ENCODE measurements at places on chromosomes 1 and 21.

- DNase-seq, result no peak
Observed at GRCh38 chr1:51871351-51871975, 7.1 kb downstream of the NRDC start.

DNA sequence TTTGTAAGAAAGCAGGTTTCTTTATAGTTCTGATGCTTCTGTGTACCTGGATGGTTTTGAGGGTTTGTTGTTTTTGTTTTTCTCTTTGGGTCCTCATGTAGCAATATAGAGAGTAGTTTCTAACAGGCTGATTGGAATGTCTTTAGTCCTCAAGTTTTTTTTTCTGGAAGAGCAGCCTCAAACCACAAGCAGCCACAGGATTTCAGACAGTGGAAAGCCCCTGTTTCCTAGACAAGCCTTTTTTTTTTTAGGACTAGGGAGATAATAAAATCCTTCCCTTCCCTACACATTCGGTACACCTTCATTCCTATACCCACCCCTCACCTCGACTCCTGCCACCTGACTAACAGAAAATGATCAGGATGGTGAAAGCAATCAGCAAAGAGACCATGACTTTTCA, 47.6 kb downstream of the ACP6 start:
- DNase-seq, result no peak

GRCh38 chr1:155000411-155000725, 2.2 kb upstream of the ZBTB7B start:
- no peak for DNase-seq

GRCh38 chr1:4379451-4380175, 274.8 kb upstream of the AJAP1 start:
- DNase-seq, result no peak

GRCh38 chr1:36055706-36056105, 28.2 kb upstream of the TEKT2 start:
- DNase-seq, result no peak

- peak; percentile 3 for DNase-seq
Observed at GRCh38 chr1:159214149-159214760, 9.6 kb downstream of the ACKR1 start.

- no peak for DNase-seq
Observed at GRCh38 chr1:3441880-3442279, 12.6 kb upstream of the ARHGEF16 start.

GRCh38 chr1:51636191-51636590, 19.3 kb downstream of the OSBPL9 start:
- no peak for DNase-seq

DNA sequence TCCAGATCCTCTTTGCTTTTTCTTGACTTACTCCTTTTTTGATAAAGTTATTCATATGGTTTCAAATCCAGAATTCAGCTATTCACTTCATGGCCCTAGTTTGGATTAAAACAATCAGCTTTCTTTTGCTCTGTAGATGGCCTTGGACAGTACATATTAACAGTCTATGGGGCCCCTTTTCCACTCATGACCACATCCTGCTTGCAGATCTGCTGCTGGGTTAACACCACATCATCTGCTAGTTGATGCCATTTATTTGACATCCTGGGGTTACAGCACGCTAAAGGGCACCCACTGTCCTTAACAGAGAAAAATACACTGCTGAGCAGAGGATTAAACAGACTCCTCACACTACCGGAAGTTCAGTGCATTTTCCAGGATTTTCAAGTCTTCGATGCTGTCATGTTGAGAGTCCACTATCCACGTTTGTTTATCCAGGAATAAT, 941 bp upstream of the IFI16 start:
- no peak for DNase-seq

DNA sequence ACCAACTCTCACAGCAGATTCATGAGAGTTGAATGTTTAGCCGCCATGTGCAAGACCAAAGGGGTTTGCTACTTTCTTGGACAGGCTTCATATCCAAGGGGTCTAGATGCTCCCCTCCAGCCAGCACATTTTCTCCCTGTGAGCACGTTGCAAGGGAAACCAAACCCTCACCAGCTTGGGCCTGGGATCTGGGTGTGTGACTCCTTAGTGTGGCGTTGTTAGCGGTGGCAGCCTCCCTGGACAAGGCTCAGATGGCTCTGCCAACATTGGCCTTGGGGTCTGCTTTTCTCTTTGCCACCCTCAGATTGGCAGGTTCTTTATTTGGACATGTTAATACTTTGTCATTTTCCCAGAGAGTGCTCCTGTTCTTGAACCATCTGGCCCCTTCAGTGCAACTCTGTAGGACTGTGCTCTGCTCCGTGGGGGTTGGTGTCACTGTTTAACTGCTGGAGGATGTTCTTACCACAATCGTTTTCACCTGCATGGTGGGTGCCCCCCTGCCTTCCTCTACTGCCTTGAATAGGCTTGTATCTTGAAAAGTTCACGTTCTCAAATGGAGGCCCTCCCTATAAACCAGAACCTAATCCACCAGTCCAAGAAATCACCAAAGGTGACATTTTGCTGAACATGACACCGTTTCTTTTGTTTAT, 13.4 kb downstream of the ABCG1 start:
- no peak for DNase-seq

GRCh38 chr1:235998812-235999211, 66.1 kb downstream of the NID1 start:
- no peak for DNase-seq

GRCh38 chr1:247077876-247078257, 744 bp downstream of the ZNF670 start:
- no peak for DNase-seq

DNA sequence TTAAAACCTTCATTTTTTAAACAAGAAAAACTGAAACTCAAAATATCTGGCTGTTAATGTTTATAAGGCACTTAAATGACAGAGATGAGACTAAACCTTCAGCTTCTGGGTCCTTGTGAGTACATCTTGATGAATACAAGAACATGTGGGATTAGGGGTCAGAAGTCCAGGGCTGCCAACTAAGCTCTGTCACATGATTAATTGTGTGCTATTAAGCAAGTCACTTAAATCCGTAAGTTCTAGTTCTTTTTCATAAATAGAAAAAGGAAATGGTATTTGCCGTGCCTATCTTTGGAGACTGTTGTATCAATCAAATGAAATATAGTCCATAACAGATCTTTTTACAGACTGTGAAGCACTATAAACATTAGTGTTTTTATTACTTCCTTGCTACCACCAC, 43.2 kb upstream of the KCTD3 start:
- DNase-seq, result no peak

DNA sequence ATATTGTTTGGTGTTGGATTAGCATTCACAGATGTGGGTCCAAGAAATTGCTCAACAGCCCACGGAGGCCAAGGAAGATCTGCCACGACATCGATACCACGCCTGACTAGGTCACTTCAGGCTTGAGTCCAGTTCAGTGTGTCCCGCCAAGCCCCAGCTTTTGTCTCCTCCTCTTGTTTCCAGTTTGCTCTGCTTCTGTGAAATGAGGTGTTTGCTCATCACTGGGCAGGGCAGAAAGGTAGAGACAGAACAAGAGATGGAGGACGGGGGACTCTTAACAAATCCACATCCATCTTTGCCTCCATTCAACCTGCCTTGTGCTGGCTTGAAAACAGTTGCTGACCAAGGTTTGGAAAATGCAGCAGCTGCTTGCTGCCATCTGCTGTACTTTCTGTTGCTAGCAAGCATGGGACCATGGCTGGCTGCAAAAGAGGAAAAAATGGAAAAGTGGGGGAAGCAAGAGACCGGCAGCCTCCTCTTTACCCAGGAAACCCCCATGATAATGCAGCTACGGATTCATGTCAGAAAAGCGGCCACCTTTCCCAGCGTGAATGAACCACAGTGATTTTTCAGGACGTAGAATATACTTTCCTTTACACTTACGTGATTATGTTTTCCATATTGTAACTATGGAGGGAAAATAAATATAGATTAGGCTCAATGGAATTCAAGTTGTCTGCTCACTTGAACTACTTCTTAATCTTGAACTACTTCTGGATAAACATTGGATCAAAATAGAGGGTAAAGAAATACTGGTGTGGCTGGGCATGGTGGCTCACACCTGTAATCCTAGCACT, 80.2 kb upstream of the GREM2 start:
- no peak for DNase-seq

DNA sequence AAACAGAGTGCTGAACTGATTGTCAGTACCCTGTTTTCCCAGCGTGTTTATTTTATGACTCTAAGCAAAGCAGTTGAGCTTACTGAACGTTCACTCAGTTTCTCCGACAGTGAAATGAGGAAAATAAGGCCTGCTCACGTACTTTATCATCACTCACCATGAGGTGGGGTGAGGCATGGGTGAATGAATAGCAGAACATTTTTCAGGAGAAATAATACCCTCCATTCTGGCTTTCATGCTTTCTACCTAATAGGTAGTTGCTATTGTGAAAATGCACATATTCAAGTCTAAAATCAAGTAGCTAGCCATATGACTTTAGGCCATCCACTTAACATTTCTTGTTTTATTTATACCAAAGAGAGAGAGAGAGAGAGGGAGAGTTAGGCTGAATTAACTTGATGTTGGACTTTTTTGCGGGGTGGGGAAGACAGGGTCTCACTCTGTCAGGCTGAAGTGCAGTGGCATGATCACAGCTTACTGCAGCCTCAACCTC, 178.2 kb downstream of the VPS13D start:
- DNase-seq, result no peak

- DNase-seq, result no peak
Observed at GRCh38 chr21:33189237-33189636, 40.5 kb upstream of the IFNAR2 start.

DNA sequence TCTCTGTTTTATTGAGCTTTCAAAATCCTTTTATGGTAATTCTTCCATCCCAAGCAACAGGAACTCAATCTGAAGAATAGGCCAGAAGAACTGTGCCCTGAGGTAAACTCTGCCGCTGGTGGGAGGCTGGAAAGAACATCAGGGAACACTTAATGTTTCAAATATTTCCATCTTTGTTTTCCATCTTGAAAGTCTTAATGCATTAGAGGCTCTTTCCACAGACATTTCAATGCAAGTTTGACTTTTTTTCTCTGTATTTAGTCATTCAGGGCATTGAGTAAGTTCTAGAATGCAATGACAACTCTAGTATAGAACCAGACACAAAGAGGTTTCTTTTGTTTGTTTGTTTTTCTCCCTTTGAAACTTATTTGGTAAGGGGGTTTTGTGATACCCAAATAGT, 61.5 kb downstream of the KIAA0040 start:
- DNase-seq, result no peak

DNA sequence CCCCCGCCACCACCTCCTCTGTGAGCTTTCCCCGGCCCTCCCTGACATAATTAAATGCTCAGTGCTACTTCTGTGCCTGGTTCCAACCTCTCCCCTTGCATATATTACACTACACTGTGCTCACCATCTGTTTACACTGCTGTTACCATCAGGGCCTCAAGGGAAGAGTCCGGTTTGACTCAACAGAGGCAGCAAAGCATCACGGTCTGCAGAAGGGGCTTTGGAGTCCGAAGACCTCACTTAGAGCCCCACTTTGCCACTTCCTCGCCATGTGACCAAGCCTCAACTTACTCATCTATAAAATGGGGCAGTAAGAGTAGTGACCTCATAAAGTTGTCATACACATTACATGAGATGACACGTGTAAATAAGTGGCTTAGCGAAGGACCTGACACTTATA, 27.4 kb downstream of the KCNN3 start:
- DNase-seq, result no peak

- DNase-seq, result no peak
Observed at GRCh38 chr1:198116469-198116868, 40.3 kb upstream of the NEK7 start.

DNA sequence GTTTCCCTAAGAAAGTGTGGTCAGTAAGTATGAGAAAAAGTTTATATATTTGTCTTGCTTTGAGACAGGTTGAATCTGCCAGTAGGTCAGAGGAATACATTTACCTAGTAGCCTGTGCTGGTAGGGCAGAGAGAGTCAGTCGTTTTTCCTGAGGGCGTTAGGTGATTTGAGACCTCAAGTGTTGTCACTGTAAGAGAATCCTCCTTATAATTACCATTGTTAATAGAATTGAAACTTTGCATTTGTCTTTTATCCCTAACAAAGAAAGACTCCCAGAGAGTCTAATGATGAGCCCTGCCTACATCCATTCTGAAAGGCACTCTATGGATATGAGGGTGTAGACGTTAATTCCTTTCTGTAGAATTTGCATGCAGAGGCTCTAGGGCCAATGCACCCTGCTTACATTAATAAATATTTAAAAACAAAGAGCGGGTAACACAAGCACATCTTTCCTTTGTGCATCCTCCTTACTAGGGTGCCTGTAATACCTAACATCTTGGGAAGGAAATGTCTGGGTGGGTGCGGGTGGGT, 16.4 kb downstream of the PBX1 start:
- DNase-seq, result no peak

DNA sequence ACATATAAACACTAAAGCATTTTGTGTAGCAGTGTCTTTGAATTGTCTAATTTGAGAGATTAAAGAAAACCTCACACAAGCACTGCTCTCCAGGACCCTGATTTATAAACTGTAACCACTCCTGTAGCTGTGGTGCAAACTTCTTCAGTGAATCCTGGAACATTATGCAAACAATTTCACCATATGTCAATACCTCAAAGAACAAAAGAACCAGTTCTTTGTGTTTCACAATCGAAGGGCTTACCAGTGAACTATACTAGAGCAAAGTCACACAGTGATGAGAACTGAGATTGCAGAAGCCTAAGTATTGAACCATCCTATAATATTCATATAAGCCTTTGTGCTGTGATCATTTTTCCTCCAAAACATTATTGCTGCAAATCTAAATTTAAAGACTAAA, 21.5 kb downstream of the DPH5 start:
- DNase-seq, result no peak

- no peak for DNase-seq
Observed at GRCh38 chr1:212077028-212077427, 41.5 kb downstream of the DTL start.

GRCh38 chr1:185514311-185514710, 197.3 kb upstream of the IVNS1ABP start:
- no peak for DNase-seq

- DNase-seq, result no peak
Observed at GRCh38 chr1:220970311-220970710, 91.1 kb downstream of the HLX start.

DNA sequence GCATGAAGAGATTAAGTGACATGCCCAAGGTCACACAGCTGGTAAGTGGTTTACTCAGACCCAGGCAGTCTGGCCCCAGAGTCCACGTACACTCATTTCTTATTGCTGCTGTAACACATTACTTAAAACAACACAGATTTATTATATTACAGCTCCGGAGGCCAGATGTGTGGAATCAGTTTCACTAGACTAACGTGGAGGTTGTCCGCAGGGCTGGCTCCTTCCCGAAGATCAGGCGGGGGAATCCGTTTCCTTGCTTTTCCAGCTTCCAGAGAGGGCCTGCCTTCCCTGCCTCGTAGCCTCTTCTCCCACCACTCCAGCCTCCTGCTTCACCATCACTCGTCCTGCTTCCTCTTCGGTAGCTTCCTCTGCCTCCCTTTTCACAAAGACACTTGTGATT, 81.2 kb downstream of the KCNN3 start:
- DNase-seq, result no peak

- DNase-seq, result no peak
Observed at GRCh38 chr21:33673473-33673872, 31.2 kb downstream of the ITSN1 start.

- no peak for DNase-seq
Observed at GRCh38 chr1:72606216-72606810, 324.0 kb upstream of the NEGR1 start.

Measured in activated T-helper 1 cell treated with anti-CD3 and anti-CD28 coated beads, Interleukin-2, amount 50 U/mL, for 16 hours (primary cell).